ENCODE measurements at places on chromosomes 1 and 21.

DNA sequence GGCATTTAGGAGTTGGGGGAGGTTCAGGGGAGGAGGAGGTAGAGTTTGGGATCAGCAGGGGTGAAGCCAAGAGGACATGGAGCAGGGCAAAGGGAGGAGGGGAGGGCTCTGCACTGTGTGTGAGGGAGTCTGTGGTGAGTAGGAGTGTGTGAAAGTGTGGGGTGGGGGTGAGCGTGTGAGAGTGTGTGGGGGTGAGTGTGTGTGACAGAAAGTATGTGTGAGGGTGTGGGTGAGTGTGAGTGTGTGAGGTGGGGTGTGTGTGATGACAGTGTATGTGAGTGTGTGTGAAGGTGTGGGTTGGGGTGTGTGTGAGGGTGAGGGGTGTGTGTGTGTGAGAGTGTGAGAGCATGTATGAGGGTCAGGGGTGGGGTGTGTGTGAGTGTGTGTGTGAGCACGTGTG, 62.6 kb downstream of the GNG4 start:
- no peak for DNase-seq

DNA sequence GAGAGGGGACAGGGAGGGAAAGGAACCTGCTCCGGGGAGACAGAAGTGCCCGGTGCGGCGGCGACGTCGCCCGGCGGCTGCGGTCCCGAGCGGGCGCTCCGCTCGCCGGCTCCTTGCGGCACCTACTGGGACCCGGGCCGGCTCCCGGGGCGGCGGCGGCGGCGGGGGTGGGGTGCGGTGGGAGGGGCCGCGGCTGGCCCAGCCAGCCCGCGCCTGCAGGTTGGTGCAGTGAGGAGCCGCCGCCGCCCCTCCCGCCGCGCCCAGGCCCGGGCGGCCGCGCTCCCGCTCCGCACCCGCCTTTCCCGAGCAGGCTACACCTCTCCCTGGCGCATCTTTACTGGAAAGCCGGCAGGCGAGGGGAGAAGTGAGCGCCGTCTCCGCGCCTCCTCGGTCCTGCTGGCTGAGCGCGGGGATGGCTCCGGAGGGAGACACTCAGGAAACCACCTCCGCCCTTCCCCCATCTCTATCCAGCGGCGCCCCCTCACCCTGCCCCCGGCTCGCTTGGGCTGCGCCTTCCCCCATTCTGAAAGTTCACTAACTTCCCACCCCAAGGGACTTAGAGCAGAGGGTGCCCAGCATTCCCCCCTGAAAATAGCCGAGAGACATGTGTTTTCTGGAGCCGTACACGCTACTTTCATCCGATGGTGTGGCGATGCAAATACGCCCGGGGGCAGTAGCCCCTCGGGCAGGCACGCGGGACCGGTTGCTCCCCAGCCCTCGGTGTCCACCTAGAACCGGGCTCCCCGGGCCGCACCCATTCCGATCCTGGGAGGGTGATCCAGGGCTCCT, at the start of gene PLD5:
Gene PLD5 (minus strand): TSS at position 127 of the 789 bp plus-strand sequence.
- peak; percentile 61 for DNase-seq

DNA sequence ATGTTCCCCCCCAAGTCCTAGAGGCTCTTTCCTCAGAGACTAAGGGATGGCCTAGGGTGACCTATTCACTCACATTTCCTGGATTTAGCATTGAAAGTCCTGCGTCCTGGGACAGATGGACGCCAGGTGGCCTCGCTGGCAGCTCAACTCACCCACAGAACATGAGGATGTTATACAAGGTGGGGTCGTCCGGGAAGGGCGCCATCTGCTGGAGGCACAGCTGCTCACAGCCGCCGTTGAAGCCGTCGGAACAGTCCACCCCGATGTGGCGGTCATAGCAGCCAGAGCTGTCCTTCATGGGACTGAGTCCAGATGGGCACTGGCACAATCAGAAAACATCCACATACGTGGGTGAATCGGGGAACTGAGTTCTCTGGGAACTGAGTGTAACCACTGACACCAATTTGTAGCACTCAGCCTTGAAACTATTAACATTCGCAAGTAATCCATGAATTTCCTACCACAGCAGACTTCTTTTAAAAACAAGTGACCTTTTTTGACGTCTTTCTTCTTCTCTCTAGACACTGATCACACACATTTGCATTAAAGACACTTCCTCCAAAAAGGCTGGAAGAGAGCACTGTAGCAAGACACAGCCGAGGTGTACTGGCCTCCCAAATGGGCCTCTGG, 215.4 kb downstream of the ASTN1 start:
- DNase-seq, result peak; percentile 86

DNA sequence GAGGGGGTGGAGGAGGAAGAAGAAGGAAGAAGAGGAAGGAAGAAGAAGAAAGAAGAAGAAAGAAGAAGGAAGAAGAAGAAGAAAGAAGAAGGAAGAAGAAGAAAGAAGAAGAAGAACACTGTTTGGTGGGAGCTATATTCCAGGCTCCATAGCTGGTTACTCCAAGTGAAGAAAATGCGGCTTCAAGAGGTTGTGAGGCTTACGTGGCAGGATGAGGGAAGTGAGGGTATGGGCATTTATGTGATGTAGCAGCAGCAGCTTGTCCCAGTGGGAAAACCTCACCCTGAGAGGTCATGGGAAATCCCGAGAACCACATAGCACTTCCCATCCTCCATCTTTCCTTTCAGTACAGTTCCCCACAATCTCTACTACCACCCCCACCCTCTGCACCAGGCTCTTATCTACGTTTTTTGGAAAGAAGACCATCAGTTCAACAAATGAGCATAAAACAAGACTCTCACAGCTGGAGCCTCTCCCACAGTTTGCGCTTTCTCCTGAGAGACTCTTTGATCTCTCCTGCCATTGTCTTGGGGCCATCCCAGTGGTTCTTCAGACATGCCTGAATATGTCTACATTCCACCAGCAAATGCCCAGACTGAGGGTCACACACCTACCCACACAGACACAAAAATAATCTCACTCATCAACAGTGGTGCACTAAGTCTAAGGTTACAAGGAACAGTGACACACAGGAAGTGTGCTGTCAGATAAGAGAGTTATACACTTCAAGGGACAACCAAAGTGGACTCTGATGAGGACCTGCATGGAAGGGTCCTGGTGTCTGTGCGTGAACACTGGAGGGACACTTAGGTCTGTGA, 77.9 kb upstream of the KCNJ15 start:
- DNase-seq, result no peak

DNA sequence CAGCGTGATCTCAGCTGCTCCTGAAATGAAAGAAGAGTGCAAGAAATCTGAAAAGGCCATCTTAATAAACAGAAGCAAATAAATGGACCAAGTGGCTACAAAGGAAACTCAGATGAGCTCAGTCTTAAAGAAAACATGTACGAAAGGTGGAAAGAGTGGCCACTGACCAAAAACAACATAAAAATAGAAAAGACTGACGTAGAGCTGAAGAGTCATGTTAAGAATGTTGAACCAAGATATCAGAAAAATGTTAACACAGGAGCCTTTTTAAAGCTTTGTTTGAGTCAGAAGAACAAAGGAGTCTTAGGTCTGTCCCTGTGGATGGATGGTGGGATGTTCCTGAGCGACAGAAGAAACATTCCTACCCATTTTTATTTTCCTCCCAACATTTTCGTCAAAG, 30.8 kb upstream of the ZNF648 start:
- no peak for DNase-seq

- no peak for DNase-seq
These were observed 178.0 kb downstream of the RYR2 start for GRCh38 chr1:237219751-237220642.

- no peak for DNase-seq
These were observed 97.7 kb downstream of the CRYAA start for GRCh38 chr21:43266534-43266933.

DNA sequence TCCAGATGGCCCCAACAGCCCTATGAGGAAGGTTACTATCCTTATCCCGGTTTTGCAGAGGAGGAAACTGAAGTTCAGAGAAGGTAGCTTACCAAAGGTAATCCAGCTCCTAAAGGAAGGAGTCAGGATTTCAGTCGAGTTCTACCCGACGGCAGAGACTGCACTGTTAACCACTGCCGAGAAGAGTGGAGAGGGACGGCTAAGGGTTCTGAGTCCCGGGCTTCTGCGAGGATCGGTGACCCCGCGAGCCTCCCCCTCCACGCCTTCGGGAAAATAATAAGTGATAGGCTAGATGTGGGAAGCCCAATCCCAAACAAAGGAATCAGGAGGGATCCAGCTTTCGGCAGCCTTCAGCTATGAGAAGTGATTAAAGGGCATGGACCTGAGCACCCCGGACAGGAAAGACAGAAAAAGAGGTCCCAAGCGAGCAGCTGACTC, 587 bp downstream of the TMEM53 start:
- DNase-seq, result no peak

DNA sequence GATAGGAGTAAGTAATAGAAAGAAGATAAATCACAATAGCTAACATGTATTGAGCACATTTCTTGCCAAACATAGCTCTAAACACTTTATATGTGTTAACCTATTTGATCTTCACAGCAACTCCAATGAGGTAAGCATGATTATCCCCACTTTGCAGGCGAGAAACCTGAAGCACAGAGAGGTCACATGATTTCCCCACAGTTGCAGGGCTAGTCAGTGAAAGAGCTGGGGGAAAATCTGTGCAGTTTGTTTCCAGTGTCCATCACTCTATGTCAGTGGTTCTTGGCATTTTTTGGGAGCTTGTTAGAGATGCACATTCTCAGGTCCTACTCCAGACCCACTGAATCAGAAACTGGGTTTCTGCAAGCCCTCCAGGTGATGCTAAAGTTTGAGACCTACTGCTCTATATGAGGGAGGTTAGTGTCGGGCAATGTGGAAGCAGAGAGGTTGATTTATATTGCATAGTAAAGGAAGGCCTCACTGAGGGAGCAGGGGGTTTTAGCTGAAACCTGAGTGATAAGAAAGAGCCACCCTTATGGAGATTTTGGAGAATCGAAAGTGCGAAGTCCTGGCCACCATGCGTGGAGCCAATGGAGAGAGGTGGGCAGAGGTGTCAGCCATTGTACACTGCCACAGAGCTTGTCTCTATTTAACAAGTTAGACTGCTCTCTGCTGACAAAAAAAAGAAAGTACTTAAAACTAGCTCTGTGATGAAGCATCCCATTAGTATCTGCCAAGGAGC, 20.9 kb downstream of the MCOLN3 start:
- no peak for DNase-seq

GRCh38 chr1:197933647-197934046, 16.5 kb downstream of the LHX9 start:
- DNase-seq, result no peak

DNA sequence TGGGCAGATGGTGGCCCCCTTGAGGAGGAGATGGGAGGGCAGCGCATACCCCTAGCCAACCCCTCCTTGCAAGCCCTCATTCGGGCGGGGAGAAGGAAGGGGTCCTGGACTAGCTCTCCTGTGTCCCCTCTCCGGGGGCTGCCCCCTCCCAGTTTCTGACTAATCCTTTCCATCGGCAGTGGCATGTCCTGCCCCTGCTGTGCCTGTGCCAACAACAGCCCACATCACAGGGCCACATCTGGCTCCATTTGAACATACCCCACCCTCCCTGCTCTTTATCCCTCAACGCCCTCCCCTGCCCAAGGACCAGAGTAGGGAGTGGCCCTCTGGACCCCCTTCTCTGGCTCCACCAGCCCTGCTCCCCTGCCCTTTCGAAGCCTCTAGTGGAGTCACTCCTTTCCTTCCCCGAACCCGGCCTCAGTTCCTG, 11.0 kb upstream of the LMNA start:
- no peak for DNase-seq

DNA sequence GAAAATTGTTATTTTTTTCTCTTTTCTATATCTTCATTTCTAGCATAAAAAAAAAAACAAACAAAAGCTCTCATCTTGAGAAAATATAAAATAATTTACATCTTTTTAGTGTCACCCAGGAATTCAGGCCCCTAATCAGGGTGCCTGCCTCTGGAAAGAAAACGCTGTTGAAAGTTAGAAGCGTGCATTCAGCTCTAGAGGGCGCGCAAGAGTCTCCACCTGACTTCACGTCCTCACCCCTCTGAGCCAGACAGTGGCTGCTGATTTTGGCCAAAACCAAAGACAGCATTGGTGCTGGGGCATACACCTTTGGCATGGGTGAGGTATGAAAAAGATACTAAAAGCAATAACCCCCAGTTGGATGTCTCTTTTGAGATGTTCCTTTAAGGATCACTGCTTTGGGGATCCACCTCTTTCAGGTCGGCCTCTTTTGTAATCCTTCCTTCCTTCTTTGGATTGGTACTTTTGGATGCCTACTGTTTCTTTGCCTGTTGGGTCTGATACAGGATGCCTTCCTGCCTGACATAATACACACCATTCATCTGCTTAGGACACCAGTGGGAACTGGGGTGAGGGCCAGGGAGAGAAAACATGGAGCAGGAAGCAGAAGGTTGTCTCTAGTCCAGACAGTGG, 77.6 kb upstream of the CHRM3 start:
- peak; percentile 60 for DNase-seq

- DNase-seq, result no peak
These were observed 31.6 kb upstream of the RPTN start for GRCh38 chr1:152190589-152190988.

GRCh38 chr1:166330096-166330495, 163.3 kb upstream of the FAM78B start:
- no peak for DNase-seq

DNA sequence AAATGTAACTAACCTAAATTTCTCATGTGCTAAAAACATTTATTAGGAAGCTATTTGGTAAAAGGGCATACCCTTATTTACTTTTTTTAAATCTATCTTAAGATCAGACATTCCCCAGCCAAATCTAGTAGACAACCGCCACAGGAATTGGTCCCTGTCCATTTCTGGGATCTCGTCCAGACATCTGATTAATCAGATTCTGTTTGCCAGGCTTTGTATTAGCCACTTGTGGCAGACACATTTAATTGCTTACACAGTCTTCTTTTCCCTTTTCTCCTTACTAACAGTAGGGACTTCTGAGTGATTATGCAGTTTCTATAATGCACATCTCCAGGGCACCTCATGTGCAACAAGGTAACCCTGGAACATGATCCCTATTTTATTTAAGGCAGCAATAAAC, 449.0 kb upstream of the RGS18 start:
- DNase-seq, result no peak
